ENCODE measurements at places on chromosomes 2 and 18.

DNA sequence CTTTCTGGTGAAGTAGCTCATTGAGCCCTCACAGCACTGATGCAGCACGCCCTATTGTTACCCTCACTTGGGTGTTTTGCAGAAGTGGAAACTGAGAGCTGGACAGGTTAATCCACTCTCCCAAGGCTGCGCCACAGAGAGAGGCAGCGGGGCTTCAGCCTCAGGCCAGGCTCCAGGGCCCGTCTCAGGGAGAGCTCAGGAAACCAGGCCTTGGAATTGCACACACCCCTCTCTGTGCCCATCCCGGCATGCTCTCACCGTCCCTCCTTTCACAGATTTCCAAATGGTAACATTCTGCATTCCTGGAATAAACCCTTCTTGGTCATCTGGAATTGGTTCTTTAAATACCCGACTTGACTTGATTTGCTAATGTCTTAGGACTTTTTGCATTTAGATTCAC is 51.5 kb downstream of the TWIST2 start:
- DNase-seq: no peak

- DNase-seq: no peak
Measured at GRCh38 chr2:203648273-203648672, 58.2 kb upstream of the CD28 start.

DNA sequence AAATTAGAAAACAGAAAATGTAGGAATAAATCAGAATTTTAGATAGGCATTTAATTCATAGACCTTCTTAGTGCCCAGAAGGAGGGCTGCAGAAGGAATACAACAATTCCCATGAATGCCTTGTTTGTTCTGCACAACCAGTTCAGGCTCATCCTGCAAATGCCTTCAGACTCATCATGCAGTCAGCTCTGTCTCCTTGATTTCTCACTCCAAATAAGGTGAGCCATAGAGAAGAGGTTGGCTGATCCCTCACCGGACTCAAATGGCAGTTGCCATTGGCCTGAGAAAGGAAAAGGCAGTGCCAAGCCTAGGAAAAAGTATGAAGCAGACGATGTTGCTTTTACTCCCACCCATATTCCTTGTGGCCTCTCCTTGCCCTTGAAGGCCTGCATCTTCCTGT is 50.3 kb downstream of the DSC3 start:
- DNase-seq: no peak

DNA sequence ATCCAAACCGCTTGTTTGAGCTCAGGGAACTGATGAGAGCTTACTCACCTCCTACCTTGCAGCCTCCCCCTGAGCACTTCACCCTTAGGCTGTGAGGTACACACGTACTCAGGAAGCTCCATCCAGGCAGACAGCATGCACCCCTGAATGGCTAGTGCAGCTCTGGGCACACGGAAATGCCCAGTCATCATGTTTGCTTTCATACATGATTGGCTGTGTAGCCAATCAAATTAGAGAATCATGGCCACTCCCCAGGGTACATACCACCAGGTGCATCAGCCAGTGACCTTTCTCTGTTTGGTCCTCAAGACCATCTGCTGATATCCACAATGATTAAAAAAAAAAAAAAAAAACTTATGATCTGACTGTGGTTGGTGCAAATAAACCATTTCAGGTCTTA is 42.1 kb downstream of the RNF152 start:
- no peak for DNase-seq

DNA sequence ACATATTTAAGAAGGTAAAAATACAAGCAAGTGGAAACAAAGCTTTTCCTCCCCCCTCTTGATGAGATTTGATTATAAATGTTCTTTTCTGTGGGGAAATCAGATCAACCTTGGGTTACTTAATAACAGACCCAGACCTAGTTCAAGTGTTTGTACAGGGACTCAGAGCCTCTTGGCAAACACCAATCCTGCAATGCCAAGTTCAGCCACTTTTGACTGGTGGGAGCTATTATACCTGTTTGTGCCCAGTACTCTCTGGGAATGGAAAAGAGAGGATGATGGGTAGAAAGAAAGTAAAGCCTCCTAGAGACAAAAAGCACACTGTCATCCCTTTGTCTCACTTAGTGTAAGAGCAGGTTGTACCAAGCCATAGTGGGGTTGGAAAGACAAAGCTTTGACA is 63.8 kb upstream of the EPHA4 start:
- no peak for DNase-seq

DNA sequence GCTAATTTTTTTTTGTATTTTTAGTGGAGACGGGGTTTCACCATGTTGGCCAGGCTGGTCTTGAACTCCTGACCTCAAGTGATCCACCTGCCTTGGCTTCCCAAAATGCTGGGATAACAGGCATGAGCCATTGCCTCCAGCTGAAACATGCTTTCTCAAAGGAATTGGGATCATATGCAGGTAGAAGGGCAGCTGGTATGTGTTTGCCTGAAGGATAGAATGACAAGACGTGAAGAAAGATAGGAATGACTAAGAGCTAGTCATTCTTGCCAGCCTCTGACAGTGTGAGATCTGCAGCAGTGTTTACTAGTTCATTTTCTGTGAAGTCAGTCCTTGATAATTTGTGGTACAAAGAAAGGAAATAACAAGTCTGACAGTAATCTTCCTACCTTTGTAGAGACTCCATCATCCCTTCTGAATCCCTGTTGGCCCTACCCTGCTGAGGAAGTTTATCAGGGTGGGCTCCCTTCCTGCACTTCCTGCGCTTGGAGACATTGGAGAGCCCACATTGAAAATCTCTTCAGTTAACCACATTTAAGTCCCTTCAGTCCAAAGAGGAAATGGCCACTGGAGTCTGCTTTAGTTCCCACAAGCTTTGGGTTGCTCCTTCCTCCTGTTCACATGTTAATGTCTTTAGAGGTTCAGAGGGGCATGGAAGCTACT is 14.7 kb downstream of the CFLAR start:
- no peak for DNase-seq

- no peak for DNase-seq
Measured at GRCh38 chr2:232901736-232902578, 31.9 kb downstream of the SNORC start.

DNA sequence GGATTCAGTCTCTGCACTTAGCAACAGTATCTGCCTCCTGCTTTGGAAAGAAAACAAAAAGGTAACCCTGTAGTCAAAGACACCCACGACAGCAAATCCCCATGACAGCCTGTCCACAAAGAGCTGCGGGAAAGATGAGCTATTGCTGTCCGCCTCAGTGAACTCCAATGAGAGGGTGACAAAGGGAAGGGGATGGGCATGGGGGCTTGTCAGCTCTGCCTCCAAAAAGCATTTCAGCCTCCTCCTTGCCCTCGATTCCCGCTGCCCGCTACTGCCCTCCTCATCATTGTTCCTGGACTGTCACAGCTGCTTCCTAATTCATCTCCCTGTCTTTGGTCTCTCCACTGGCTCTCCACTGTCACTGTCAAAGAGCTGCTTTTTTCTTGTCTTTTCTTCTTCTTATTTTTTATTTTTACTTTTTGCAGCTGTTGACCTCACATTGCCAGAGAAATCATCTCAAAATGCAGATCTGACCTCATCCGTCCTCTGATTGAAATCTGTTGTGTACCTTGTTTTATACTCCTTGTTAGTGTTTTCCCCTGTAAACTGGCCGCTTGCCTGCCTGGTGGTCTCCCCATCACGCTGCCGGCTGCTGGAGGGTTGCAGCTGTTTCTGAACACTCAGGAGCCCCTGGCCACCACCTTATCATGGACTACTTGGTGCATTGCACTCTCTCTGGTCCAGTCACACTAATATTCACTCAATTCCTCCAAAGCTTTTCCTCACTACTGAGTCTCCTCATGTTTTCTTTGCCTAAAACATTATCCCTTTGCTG is 7.9 kb upstream of the E2F6 start:
- no peak for DNase-seq

GRCh38 chr2:143150287-143150686 is 21.1 kb downstream of the ARHGAP15 start:
- DNase-seq: no peak

DNA sequence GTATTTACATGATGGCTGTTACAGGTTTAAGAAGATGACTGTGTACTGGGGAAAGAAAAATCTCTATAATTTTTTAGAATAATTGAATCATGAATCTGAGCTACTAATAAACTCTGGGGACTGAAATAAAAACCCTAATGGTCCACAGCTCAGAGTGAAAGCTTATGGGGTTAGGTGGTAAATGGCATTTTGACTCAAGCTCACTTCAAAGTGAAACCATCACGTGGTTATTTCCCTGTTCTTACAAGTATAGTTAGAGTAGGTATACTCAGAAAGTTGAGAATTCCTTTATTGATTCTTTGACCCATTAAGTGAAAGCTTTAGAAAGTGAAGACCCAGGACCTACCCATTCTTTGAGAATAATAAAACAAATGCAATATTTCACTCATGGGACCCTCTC is 626.2 kb upstream of the SETBP1 start:
- DNase-seq: no peak

- DNase-seq: no peak
Measured at GRCh38 chr2:113119111-113119510, 8.3 kb upstream of the IL1RN start.

DNA sequence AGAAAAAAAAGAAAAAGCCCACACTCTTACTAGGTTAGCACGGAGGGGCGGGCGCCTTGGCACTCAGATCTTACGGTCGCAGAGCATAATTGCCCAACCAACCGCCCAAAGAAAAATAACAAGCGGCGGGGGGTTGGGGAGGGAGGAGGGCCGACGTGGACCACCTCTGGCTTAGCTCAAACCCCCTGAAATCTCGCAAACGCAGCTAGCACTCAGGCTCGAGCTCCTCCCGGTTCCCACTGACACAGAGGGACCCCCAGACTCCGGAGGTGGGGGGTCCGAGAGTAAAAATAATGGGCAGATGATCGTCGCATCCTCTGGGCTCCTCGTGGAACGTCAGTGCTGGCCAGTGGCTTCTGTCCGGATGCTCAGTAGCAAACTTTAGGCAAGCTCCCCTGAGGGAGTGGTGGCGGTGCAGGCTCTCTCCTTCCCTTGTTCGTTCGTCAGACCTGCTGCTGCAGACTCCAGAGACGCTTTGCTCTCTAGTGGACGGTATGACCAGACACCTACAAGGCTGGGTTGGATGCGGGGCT is 12.0 kb downstream of the CATIP start:
- no peak for DNase-seq

DNA sequence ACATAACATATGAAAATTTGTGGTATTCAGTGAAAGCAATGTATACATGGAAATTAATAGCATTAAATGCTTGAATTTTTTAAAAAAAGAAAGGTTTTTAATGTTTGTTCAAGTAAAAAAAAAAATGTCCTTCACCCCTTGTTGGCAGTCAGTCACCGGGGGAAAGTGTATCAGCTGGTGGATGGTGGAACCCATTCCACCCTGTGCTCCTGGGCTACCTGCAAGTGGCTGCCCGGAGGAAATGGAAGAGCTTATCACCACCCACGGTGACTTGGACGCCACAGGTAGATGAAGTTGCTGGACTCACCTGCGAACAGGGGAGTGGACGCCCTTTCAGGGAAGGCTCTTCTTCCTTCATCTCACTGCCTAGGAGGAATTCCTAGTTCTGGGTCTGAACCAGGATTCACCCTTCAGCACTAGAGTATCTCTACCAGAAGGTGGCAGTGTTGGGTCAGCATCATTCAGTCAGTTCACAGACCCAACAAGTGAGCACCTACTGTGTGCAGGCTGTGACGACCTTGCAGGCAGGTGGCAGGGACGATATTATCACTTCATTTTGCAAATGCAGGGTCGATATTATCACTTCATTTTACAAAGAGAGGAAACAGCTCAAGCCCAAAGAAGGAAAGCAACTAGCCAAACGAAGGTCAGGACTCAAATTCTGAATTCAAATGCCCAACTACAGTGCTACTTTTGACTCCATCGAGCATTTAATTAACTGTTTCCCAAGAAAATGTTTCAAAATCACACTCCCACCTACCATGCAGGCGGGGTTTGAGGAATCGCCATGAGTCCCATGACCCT is 35.8 kb downstream of the CIB4 start:
- DNase-seq: peak; percentile 7

DNA sequence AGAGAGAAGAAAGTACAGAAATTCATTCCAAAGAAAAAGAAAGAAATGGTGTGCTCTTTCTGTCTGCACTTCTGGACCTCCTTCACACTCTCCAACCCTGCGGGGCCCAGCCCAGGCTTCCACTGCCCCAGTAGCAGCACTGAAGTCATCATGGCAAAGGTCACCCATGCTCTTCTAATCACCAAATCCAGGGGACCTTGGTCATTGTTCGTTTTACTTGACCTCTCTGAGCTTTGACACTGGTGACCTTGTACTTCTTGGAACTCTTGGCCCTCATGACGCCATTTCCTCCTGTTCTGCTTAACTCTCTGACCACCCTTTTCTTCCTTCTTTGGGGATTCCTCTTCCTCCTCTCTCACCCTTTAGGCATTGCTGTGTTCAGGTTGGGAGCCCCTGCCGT is 105.6 kb downstream of the SMAD7 start:
- DNase-seq: no peak

- DNase-seq: no peak
Measured at GRCh38 chr18:71760541-71760940, 783.6 kb downstream of the CBLN2 start.

- DNase-seq: no peak
Measured at GRCh38 chr2:41000906-41001305, 549.0 kb upstream of the SLC8A1 start.

GRCh38 chr18:11163665-11164064 is 14.3 kb upstream of the PIEZO2 start:
- no peak for DNase-seq

- DNase-seq: no peak
Measured at GRCh38 chr2:103991591-103991990, 862.3 kb upstream of the POU3F3 start.

- no peak for DNase-seq
Measured at GRCh38 chr2:172012677-172013391, 13.1 kb downstream of the METAP1D start.

DNA sequence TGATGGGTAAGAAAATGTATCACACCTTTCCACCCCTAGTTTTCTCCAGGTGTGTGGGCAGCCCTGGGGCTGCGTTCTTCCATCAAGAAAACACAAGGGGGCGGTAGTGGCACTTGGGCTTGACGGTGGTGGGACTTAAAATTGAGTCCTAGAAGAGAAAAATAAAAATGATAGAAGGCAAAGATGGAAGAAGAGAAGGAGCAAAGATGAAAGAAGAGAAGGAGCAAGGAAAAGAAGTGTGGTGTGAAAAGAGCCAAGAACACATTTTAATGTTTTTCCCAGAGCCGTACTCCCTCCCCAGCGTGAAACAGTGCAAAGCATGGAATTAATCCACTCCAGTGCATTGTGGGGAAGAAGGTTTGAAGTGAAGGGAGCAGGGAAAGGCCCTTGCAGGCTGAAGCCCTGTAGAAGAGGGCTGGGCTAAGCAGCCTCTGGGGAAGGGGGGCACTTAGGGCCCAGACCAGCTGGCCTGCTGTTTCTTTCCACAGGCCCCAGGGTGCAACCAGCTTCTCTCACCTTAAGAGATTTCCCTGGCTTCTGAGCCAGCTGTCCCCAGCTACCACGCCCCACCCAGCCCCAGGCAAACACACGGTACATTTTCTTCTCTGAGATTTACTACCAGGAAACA is 256.8 kb downstream of the RNF152 start:
- no peak for DNase-seq

GRCh38 chr2:26215833-26216232 is 28.6 kb downstream of the HADHA start:
- no peak for DNase-seq

- no peak for DNase-seq
Measured at GRCh38 chr2:33262097-33262496, 214.4 kb upstream of the RASGRP3 start.

- no peak for DNase-seq
Measured at GRCh38 chr2:23803965-23804542, 122.9 kb downstream of the ATAD2B start.

GRCh38 chr18:21307578-21307977 is 65.5 kb downstream of the GREB1L start:
- DNase-seq: no peak
